ENCODE measurements at places on chromosomes 4 and X.

- DNase-seq, result no peak
These were observed 72.9 kb downstream of the MAOA start for GRCh38 chrX:43728966-43729365.

GRCh38 chrX:111759686-111760085 is 78.7 kb downstream of the ALG13 start:
- no peak for DNase-seq

DNA sequence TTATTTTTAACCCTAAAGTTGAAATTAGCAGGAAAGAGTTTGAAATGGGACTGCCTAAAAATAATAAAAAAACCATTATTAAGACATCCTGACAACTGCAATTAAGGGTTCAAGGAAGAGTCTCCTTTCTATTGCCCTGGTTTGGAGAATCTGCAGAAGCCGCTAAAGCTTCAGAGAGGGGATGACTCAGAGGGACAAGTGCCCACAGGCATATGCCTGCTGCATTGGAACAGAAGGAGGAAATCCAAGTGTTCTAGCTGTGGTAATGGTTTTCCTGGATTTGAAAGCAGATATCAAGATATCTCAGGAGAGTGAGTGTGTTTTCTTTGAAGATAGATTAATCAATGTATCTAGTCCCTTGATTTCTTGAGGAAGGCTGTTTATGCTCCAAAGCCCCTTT is 235.1 kb upstream of the TAPT1 start:
- no peak for DNase-seq

DNA sequence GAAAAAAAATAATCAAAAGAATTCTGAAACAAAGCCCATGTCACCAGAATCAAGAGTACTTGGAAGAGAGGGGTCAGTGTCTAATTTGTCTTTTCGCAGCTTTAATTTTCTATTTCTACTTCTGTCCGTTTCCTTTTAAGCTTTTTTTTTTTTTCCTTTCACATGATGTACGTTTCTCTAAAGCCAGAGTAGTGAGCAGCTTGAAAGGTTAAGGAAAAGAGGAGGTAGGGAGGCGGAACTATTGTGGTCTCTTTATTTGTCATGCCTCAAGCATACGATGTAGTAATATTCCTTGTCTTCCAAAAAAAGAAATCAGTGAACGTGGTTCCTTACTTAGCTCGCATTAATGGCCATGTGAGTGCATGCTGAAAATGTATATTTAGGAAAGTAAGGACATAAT is 311.5 kb downstream of the TENM3 start:
- DNase-seq, result no peak

- DNase-seq, result no peak
These were observed 249.3 kb upstream of the PRKX start for GRCh38 chrX:3962511-3963311.

DNA sequence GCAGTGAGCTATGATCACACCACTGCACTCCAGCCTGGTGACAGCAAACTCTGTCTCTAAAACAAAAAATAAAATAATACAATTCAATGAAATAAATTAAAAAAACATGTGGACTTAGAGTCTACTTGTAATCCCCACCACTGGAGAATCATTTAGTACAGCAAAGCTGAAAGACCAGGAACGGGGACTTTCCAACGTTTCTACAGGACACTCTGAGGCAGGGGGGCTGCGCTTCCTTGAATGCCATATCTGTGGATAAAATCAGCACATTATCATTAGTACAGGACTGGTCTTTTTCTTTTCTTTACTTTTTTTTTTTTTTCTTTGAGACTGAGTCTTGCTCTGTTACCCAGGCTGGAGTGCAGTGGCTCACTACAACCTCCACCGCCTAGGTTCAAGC is 124.8 kb downstream of the MXRA5 start:
- DNase-seq, result no peak

- DNase-seq, result no peak
These were observed 416.3 kb downstream of the PCDH10 start for GRCh38 chr4:133565379-133565778.

- no peak for DNase-seq
These were observed 143.8 kb downstream of the FBXW7 start for GRCh38 chr4:152392079-152392478.

GRCh38 chr4:39621582-39621981 is 17.1 kb downstream of the SMIM14 start:
- no peak for DNase-seq

- no peak for DNase-seq
These were observed 142.1 kb downstream of the PDGFRA start for GRCh38 chr4:54371173-54371572.

DNA sequence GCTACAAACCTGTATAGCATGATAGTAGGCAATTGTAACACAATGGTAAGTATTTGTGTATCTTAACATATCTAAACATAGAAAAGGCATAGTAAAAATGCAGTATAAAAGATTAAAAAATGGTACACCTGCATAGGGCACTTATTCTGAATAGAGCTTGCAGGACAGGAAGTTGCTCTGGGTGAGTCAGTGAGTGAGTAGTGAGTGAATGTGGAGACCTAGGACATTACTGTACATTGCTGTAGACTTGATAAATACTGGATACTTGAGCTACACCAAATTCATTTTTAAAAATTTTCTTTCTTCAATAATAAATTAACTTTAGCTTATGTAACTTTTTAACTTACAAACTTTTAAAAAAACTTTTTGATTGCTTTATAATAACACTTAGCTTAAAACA is 68.2 kb upstream of the MAML3 start:
- DNase-seq, result no peak

- no peak for DNase-seq
These were observed 44.9 kb upstream of the FAM47C start for GRCh38 chrX:36963069-36963808.

DNA sequence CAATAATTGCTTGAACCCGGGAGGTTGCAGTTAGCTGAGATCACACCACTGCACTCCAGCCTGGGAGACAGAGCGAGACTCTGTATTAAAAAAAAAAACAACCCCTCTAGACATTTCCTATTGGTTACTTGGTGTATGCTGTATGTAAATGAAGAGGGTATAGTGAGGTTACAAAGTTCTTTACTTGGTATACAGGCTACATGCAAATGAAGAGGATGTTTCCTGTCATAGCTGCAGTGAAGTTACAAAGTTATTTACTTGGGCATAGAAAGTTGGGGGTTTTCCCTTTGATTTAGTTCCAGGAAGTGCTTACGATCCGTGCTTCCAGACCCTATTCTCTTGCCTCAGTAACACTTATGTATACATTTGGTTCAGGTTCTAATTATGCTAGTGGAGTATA is 38.4 kb upstream of the CLNK start:
- DNase-seq, result no peak

- no peak for DNase-seq
These were observed 279.7 kb upstream of the ARX start for GRCh38 chrX:25295466-25295865.

DNA sequence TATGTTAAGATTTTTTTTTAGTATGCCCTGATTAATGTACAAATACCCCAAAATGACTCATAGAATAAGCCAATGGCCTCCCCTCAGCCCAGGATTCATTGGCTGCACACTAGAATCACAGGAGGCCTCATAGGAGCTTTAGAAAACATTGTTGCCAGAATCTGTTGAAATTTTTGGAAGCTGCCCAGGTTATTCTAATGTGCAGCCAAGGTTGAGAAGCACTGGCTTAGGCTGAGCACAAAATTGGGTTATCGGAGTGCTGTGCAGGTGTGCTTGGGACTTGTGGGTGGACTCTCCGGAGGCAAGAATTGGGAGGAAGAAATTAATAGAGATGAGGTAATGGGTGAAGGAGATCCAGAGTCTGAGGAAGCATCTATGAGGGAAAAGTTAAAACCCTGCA is 41.3 kb upstream of the VCX start:
- no peak for DNase-seq

DNA sequence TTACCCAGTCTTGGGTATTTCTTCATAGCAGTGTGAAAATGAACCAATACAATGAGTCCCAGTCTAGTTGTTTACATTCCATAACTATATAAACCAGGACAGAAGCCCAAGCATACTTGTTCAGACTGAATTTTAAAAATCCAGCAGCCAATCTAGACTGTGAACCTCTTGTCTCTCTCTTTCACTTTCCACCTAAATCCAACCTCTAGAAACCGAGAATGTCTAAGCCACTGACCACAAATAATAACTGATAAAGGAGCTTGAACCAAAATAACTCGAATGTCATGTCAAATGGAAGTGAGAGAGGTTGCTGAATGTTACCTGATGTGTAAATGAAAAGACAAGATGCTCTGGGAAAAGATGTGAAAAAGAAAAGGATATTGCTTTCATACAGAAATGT is 544.7 kb downstream of the NLGN4X start:
- no peak for DNase-seq

GRCh38 chr4:3346146-3346545 is 53.3 kb downstream of the RGS12 start:
- DNase-seq, result no peak

- no peak for DNase-seq
These were observed 66.8 kb upstream of the SMAD1 start for GRCh38 chr4:145414841-145415240.

DNA sequence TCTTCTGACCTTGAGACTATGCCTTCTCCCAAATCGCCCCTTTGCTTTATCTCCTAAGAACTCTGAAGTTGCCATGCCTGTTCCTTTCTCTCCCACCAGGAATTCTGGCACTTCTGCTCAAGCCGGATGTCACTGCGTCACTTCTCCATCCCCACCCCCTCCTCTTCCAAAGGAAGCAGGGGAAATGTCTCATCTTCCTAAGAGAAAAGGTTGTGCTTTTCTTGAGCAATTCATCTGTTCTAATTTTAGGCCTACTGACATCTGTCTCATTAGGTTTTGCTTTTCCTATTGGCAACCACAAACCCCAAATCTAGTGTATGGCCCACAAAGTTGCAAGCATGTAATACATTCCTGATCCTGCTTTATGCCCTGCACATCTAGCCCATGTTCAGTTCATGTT is 163.1 kb upstream of the PLAC1 start:
- DNase-seq, result no peak

DNA sequence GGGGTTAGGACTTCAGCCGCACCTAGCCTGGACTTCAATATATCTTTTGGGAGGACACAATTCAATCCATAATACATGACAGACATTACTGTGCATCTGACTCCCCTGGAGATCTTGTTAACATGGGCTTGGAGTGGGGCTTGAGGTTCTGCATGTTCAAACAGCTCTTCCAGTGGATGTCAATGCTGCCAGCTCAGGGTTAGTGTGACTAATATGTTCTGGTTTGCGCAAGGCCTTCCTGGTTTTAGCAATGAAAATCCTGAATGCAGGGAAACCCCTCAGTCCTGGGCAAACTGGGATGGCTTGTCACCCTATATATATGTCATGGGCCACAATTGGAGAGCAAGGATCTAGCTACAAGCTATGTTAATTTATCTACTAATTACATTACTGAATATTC is 2.7 kb upstream of the TSPAN7 start:
- DNase-seq, result no peak
